Pancreas (tissue), 10 donors: ENCODE measurements at places on chromosomes 4 and X. TPM values are rescaled to one million over a fixed set of nuclear protein-coding genes. Genes with fewer than 3 reads are reported as not detected.

Gene CDK16
- 39.3 TPM for total RNA-seq

GRCh38 chr4:90824266-90825150 is 697.3 kb downstream of the CCSER1 start:
- DNase-seq: no peak

GRCh38 chrX:108468486-108468885 is 28.8 kb downstream of the COL4A5 start:
- no peak for DNase-seq

Gene SOD3
- 34.9 TPM for total RNA-seq

Gene TSPAN6
- total RNA-seq: 24.3 TPM
